ENCODE measurements at places on chromosomes 6 and 20.

DNA sequence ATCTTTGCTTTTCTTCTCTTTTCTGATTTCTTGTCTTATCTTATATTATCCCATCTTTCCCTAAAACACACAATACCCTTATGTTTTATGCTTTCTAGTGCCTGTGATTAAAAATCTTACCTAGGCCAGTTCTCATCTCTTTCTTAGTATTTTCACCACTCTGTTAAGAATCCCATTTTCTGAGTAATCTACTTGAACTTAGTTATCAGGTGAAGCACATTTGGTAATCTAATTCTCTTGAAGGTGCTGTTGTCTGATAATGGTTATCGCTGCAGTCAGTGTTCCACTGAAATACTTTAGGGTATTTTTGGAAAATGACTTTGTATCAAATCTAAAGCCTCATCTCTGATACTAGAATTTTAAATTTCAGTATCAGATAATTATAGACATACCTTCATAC is 192.5 kb upstream of the MAN1A1 start:
- DNase-seq: no peak

GRCh38 chr20:2143594-2143993 is 42.0 kb downstream of the STK35 start:
- no peak for DNase-seq

GRCh38 chr20:37954626-37955025 is 51.7 kb downstream of the VSTM2L start:
- no peak for DNase-seq

DNA sequence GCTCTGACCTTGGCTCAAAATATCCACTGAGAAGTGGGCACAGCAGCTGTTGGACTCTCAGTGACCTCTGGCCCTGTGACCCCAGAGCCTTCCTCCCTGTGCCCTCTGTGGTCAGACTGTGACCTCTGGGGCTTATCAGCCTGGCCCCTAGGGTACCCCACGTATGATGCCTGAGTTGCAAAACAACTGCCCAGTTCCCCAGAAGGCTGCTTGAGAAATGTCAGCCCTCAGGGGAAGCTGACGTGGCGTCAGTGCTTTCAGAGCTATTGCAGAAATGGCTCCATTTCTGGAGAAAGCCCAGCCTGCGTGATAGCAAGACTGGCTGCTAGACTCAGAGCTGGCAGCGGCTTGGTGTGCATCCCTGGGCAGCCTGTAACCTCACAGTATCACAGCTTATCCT is 31.5 kb upstream of the TGM2 start:
- DNase-seq: no peak

DNA sequence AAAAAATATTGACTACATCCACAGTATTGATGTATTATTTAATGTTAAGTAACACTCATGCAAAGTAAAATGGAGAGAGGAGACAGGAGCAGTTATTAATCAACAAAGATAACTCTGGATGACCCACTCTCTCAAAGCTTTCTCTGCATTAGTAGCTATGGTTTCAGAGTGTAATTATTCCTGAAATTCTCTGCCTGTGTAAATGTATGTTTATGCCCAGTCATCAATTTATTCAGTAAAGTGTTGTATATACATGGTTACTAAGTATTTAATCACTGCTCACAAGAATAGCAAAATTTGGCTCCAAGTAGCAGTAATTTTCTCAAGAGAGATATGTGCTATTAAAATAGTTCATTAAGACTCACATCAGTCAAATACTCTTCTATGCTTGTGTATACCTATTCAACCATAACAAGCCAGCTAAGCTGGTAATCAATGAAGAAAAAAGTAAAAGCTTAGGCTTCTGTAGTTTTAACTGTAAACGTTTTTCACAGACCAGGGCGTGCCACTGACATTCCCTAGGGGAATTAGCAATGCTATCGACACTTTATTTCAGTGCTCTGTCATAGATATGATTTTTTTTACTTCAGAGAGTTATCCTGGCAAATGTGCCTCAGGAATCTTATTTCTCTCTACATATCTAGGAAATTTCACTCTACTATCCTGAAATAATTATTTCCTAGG is 54.0 kb upstream of the RAB32 start:
- DNase-seq: no peak

GRCh38 chr6:39707962-39708683 is 17.1 kb downstream of the KIF6 start:
- DNase-seq: no peak

GRCh38 chr20:37219751-37220668 is 40.7 kb upstream of the MROH8 start:
- DNase-seq: no peak

DNA sequence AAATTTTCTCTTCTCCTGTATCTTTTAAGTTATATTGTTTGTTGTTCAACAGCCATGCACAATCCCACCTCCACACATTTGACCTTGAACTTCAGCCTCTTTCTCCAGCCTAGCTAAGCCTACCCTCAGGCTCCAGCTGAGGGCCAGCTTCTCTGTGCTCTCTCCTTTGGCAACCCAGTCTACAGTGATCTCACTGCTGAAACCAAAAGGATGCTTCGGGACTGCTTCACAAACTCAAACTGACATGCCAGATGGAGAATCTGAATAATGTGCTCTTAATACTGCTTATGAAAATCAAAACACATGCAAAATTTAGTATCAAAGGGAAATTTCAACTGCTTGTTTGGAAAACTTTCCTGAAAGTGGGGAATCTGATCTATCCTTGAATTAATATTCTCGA is 16.1 kb upstream of the RIN2 start:
- no peak for DNase-seq

DNA sequence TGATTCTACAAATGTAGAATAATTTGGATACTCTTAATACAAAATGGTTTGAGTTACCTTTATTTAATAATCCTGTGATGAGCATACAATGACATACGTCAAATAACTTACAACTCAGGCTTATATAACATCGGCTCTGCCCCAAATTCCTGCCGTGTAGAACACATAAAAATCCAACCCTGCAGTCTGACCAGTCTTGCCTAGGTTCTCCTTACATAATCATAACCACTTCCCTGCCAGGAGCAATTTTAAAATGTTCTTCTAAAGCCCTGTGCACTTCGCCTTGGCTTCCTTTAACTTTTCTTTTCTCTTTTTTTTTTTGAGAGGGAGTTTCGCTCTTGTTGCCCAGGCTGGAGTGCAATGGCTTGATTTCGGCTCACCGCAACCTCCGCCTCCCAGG is 16.2 kb upstream of the IER3 start:
- no peak for DNase-seq

DNA sequence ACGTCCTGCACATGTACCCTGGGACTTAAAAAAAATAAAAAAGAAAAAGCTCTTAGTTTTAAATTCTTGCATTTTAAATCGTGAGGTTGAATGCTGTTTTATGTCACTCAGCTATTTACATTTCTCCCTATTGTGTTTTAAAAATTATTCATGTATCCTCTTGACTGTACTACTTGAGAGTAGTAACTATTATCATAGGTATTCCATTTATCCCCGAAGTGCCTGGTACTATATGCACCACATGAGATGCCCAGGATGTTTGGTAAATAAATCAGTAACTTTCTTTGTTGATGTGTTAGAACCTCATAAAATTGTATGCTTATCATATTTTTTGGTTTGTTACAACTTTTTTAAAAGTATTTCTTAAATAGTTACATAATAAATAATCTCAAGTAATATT is 18.4 kb downstream of the MAP3K4 start:
- DNase-seq: no peak

DNA sequence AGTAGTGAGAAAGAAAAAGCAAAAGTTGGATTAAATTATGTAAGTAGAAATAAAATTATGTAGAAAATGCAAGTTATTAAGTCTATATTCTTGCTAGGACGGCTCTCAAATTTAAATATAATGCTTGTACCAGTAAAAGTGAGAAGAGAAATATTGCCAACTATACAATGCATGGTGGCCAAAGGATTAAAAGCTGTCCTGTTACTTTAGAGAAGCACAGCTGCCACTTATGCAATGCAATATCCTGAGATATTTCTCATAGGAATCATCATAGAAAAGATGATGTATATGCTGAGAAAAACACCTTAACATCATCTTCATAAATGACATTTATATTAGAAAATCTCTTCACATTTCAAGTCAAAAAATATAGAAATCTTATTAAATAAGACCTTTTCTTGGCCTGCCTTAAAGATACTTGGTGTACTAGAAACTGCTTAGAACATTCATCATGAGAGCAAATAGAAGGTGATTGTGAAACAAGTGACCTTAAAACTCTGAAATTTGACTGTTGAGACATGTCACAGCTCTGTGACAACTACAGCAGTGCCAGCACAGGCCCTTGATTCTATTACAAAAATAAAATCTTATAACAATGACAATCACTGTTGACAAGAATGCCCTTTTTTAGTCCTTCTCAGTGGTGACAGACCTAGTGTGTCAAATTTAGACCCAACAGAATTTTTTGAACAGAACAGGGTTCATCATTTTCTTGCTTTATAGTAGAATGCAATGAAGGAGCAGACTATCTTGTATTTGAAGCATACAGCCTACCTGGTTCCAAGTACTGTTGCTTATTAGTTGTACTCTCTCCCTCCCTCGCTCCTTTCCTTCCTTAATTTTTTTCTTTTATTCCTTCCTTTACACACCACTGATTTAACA is 173.1 kb downstream of the CLVS2 start:
- no peak for DNase-seq

DNA sequence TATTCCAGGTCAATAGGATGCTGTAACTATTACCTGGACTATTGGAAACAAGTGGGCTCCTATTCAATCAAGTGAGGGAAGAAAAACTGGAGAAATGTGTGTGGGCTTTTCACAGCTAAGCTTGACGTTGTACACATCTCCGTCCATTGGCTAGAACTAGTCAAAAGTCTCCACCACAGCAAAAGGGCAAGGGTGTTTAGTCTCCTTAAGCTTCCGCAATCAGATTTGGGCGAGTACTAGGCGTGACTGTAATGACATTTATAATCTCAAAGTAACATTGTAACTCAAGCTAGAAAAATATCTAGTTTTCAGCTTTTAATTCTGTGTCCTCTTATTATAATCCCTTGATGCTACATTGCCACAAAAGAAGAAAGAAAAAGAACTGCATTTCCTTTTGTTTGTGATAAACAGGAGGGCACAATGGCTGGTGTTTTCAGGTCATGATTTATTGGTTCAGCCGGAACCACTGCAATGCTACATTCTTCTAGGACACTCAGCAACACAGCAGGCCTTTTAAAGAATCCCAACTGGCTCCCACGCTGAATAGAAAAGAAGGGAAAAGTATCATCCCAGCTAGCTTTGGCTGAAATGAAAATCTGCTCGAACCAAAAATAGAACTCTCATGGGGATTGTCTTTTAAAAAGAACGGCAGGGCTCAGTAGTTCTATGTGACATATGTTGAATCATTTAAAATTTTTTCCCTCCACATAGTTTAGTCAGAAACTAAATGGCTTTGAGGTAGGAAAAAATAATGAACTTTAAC is 387.7 kb downstream of the BTBD3 start:
- DNase-seq: no peak

GRCh38 chr20:47540443-47541354 is 39.0 kb downstream of the NCOA3 start:
- DNase-seq: no peak

DNA sequence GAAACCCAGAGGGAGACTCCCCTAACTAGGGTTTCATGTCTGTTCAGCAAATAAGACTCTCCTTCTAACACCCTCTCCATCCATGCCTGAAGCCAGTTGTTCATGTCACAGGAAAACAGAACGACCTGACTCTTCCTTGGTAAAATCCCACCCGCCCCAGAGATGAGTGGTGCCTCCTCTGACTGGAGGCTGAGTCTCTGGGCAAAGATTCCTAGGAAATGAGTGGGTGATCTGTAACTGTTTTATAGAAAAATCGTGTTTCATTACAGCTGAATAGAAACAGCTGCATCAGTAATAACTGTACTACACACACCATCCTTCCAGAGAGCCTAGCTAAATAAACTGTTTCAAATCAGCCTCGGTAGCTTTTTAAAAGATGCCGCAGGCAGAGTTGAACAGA is 37.4 kb upstream of the MRPS10 start:
- no peak for DNase-seq

DNA sequence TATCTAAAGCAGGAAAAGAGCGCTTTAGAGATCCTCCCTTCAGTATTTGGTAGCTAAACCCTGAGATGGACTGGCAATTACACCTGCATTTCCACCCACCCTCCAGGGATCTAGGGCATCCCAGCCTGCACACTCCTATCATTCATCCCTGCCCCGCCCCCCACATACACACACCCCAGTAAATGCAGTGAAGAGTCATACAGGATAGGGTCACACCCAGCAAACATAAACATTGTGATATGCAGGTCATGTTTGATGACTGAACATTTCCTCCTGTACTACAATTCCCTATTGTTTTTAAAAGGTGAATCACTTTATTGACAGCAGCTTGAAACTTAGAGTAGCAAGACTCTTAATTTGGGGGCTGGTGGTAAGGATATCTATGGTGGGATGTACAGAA is 112.9 kb downstream of the FOXO3 start:
- DNase-seq: no peak

DNA sequence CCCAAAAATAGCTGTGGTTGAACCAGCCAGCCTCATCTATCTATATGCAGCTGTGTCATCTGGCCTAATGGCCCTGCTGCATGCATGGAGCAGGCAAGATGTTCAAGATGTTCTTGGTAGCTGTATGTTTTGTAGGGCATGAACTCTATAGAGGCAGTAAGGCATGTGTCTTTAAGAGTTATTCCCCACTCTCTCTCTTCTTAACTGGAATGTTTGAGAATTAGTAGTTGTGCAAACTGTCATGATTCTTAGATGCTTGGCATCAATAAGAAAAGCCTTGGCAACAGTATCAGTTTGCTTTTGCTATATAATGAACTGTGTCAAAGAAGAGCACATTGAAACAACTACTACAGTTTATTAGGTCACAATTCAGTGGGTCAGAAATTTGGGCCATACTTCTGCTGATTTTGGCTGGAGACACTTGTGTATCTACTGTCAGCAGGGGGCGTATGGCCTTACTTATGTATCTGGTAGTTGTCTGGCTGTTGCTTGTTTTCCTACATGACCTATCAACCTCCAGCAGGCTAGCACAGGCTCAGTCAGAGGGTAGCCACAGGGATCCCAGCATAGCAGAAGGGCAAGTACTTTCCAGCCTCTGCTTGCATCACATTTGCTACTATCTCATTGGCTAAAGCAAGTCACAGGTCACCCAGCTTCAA is 56.1 kb upstream of the LAMP5 start:
- DNase-seq: peak; percentile 36

DNA sequence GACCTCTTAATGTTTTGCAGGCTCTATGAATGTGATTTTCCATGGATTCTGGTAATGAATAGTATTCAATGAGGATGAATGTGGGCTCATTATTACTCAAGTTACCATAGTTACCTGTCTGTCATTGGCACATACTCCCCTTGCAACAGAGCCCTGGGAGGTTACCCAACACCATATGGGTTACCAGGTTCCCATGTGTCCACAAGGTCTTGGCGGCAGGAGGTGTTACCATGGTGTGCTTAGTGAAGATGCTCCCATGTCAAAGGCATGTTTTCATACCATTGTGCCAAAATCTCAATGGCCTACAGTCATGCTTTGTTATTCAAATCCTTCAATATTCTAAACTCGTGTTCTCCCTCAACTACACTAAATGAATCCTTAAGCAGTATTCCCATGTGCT is 232.5 kb downstream of the HDGFL1 start:
- no peak for DNase-seq

DNA sequence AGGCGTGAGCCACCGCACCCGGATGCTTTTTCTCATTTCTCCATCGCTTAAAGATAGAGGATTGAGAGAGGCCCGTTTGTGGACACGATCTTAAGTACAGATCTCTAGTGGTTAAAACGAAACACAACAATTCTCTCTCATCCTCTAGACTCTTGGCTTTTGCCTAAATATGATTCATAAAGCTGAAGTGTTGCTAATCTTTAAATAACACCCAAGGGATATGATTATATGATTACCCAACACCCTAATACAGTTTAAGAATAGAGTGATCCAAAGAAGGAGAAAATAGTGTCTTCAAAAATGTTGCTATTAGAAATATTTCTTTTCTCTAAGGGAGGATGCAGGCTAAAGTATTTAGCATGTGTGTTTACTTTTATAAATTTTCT is 50.4 kb downstream of the MTHFD1L start:
- DNase-seq: no peak
